Regular cardiac myocyte (primary cell): ENCODE measurements at places on chromosomes 3 and 15. TPM values are rescaled to one million over a fixed set of nuclear protein-coding genes. Genes with fewer than 3 reads are reported as not detected.

SEMA7A gene
- total RNA-seq, result 19.7 and 59.6 TPM in 2 replicates

SERPINI2 gene
- not detected in 2 replicates for total RNA-seq

CFAP44 gene
- total RNA-seq, result 1.2 and 35.8 TPM in 2 replicates

NEK10 gene
- total RNA-seq, result 15.9 and 27.6 TPM in 2 replicates

PLSCR1 gene
- total RNA-seq, result 44.1 and 50.2 TPM in 2 replicates

PSTPIP1 gene
- total RNA-seq, result 0.56 and 1.3 TPM in 2 replicates

C3orf70 gene
- 1.1 and 1.9 TPM in 2 replicates for total RNA-seq

NR2E3 gene
- 0.38 TPM in 1 of 2 replicates, not detected in the other for total RNA-seq

RASGRP1 gene
- total RNA-seq, result 0.77 and 6.2 TPM in 2 replicates

CFAP20DC gene
- total RNA-seq, result 2.0 and 4.4 TPM in 2 replicates

GOLGA8M gene
- 0.19 and 0.56 TPM in 2 replicates for total RNA-seq

GRAMD2A gene
- total RNA-seq, result 0.19 and 0.28 TPM in 2 replicates

IGSF11 gene
- 0.56 TPM in 1 of 2 replicates, not detected in the other for total RNA-seq

GRIP2 gene
- total RNA-seq, result 0.19 and 1.1 TPM in 2 replicates

SHF gene
- 0.58 and 3.1 TPM in 2 replicates for total RNA-seq

SQOR gene
- 91.1 and 113 TPM in 2 replicates for total RNA-seq

DTWD1 gene
- total RNA-seq, result 29.7 and 57.2 TPM in 2 replicates

AADAC gene
- 1.9 and 7.0 TPM in 2 replicates for total RNA-seq

LYZL4 gene
- 0.19 TPM in 1 of 2 replicates, not detected in the other for total RNA-seq

SPESP1 gene
- total RNA-seq, result 3.3 and 4.2 TPM in 2 replicates

TMEM62 gene
- total RNA-seq, result 12.7 and 18.9 TPM in 2 replicates

CP gene
- total RNA-seq, result 0.19 and 5.1 TPM in 2 replicates

SLC28A2 gene
- total RNA-seq, result under 0.01 TPM in 1 of 2 replicates, not detected in the other

ARL8B gene
- total RNA-seq, result 30.1 and 60.3 TPM in 2 replicates

PLCB2 gene
- total RNA-seq, result under 0.01 and 0.38 TPM in 2 replicates

MUSTN1 gene
- total RNA-seq, result 0.56 TPM in 1 of 2 replicates, not detected in the other

FSD2 gene
- under 0.01 TPM in 1 of 2 replicates, not detected in the other for total RNA-seq

GOLGA8J gene
- total RNA-seq, result 0.28 TPM in 1 of 2 replicates, not detected in the other

EFCC1 gene
- under 0.01 TPM in 1 of 2 replicates, not detected in the other for total RNA-seq

GRM7 gene
- total RNA-seq, result not detected in 2 replicates

ADAMTS17 gene
- 0.28 and 0.58 TPM in 2 replicates for total RNA-seq

DCUN1D1 gene
- total RNA-seq, result 33.8 and 39.7 TPM in 2 replicates

CMTM8 gene
- total RNA-seq, result 0.38 and 0.56 TPM in 2 replicates

PEX11A gene
- total RNA-seq, result 2.9 and 8.2 TPM in 2 replicates

PIERCE2 gene
- 2.1 and 4.2 TPM in 2 replicates for total RNA-seq

TLR9 gene
- not detected in 2 replicates for total RNA-seq

CKMT1B gene
- total RNA-seq, result 0.85 TPM in 1 of 2 replicates, not detected in the other

A4GNT gene
- total RNA-seq, result not detected in 2 replicates

SLC35A5 gene
- total RNA-seq, result 27.4 and 31.3 TPM in 2 replicates

PATL2 gene
- total RNA-seq, result under 0.01 and 0.56 TPM in 2 replicates

HTR3E gene
- not detected in 2 replicates for total RNA-seq
